Left kidney (tissue), 8 donors: ENCODE measurements at places on chromosomes 7 and 10. TPM values are rescaled to one million over a fixed set of nuclear protein-coding genes. Genes with fewer than 3 reads are reported as not detected.

The ANKRD26 gene
- polyA plus RNA-seq: 23.1 TPM

The MAP3K8 gene
- polyA plus RNA-seq: 10.8 TPM

The SP8 gene
- not detected for polyA plus RNA-seq

The LIPM gene
- not detected for polyA plus RNA-seq
